ENCODE measurements at places on chromosomes 5 and 9.

DNA sequence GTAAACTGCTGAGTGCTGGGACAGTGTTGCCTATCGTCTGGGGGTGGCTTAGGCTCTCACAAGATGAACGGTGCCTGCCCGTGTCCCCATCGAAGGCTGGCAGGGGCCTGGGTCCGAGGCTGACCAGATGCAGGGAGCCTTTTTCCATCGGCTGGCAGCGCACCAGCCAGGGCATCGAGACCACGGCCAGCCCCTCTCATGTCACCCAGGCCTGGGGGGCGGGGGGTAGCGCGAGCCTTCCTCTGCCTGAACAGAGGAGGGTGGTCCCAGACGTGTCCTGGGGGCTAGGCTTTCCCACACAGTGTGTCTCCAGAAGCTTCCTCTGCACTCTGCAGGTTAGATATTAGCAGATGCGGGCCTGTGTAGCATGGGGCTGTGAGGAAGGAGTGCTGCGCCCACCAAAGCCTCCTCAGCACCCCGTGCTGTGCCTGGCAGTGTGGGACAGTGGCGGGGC is 17.3 kb downstream of the FGD3 start:
- no peaks in the 10 kb centered on the region for H3K27me3 ChIP-seq
- peaks cover 18% of the 10 kb centered on the region for H3K4me1 ChIP-seq
- DNase-seq = no peak
- no peaks in the 10 kb centered on the region for H3K36me3 ChIP-seq

- no peak overlapping the region for H3K27ac ChIP-seq
- no peaks in the 10 kb centered on the region for H3K36me3 ChIP-seq
- no peak overlapping the region for H3K4me3 ChIP-seq
- no peaks in the 10 kb centered on the region for H3K27me3 ChIP-seq
- DNase-seq = no peak
These were observed 315.6 kb downstream of the CETN3 start for GRCh38 chr5:90093751-90094485.

GRCh38 chr9:135248721-135249120 is 161.3 kb downstream of the OLFM1 start:
- no peaks in the 10 kb centered on the region for H3K4me1 ChIP-seq
- no peak overlapping the region for H3K27ac ChIP-seq
- no peaks in the 10 kb centered on the region for H3K36me3 ChIP-seq
- H3K4me3 ChIP-seq = no peak overlapping the region

DNA sequence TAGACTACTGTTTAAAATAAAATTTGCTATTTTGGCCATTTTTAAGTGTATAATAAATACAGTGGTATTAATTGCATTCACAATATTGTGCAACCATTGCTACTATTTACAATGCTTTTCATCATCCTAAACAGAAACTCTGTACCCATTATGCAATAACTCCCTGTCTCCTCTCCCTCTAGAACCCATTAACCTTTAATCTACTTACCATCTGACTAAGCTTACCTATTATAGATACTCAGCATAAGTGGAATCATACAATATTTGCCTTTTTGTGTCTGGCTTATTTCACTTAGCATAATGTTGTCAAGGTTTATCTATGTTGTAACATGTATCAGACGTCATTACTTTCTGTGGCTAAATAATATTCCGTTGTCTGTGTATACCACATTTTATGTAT is 25.9 kb downstream of the CD14 start:
- no peaks in the 10 kb centered on the region for H3K36me3 ChIP-seq
- no peak overlapping the region for H3K27ac ChIP-seq
- 0 out of 2 replicates have a peak, but pooled peaks cover 3% of the 10 kb centered on the region for H3K4me1 ChIP-seq

DNA sequence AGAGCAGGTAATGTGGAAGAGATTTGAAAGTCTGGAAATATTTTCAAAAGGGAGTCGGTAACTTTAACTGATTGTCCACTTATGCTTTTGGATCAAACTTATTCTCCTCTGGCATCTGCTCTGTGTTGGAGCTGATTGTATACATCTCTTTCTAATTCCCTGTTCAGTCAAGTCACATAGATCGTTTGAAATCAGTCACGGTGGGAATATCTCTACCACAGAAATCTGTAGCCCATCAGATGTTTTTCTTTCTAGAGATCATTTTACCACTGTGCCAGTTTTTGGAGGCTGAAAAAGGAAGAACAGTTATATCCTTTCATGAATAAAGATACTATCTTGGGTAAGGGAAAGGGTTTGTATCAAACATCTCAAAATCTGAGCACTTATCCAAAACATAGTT is 1853.3 kb downstream of the EFNA5 start:
- H3K4me1 ChIP-seq = no peaks in the 10 kb centered on the region
- no peak overlapping the region for H3K27ac ChIP-seq
- H3K36me3 ChIP-seq = no peaks in the 10 kb centered on the region
- H3K27me3 ChIP-seq = no peaks in the 10 kb centered on the region
- no peak for DNase-seq
- no peak overlapping the region for H3K4me3 ChIP-seq

Data from MM.1S (cell line).